ENCODE measurements at places on chromosomes 7 and 10.
A peak's percentile ranks its signal among the peaks of the same experiment; 100 is the strongest.

DNA sequence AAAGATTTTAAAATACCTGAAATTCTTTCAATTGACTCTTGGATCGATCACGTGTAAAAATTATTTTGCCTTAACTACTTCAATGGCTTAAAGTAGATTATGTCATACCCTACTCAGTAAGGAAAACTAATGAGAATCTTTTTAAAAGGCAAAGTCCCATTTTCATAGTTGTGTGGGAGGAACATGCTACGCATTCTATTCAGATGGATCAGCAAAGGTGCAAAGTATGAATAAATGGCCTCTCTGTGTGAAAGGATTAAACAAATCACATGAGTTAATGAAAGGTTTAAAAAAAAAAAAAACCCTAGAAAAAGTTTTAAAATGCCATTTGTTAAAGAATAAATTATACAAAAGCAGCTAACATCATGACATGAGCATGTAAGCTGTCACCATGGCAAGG lies 77.1 kb downstream of the ENO4 start:
- no peak for DNase-seq

DNA sequence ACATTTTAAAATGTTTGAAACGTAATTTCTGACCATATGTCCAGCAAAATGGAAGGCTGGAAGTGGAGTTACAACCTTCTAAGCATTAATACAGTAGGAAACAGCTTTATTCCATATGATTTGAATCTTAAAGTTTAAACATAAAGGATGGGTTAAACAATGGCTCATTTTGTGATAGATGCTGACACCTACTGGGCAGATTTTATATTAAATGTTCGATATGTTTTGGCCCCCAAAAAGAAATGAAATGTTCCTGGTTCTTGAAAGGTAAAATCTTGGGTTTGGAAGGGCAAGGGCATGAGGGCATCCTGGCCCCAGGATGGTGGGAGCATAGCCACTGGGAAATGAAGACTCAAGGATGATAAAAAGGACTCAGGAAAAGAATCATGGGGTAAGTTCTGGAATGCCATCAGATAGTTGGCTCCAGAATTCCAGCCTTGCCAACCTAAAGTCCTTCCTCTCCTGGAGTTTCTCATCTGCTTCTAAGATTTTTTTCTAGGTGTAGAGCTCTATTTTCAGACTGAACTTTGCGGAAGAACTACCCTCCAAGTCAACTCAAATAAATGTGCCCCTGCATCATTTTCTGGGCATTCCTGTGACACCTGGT lies 34.6 kb upstream of the SLC35G1 start:
- no peak for DNase-seq

GRCh38 chr10:78712147-78712546 lies 356.6 kb upstream of the ZMIZ1 start:
- peak; percentile 66 for DNase-seq

- no peak for DNase-seq
These were observed 22.2 kb downstream of the LBX1 start for GRCh38 chr10:101207026-101207425.

- no peak for DNase-seq
These were observed 113.3 kb upstream of the CDC14C start for GRCh38 chr7:48811071-48811470.

- DNase-seq, result no peak
These were observed 22.3 kb downstream of the AMZ1 start for GRCh38 chr7:2710286-2710655.
